RWPE2 (cell line): ENCODE measurements at places on chromosomes 7 and 10.

DNA sequence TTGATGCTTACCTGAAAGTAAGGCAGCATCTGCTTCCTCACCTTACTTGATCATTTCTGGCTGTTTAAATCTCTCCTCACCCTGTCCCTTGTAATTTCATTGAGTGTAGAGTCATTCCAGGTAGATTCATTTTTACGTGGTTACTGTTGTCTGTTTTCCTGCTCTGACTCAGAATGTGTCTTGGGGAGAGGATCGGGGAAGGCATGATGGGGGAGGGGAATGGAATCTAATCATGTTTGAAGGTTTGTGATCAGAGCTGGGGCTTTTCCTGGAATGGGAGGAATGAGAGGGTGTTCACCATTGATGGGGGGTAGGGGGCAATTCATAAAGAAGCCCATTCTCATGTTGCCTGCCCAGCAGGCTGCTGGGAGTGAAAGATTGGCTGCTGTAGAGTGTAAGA, 18.7 kb downstream of the SEC24C start:
- no peak for DNase-seq

GRCh38 chr10:127092916-127093315, 103.5 kb downstream of the INSYN2A start:
- DNase-seq = no peak

GRCh38 chr10:131448171-131448570, 136.7 kb upstream of the TCERG1L start:
- DNase-seq = no peak

- no peak for DNase-seq
These were observed 161.2 kb downstream of the PCLO start for GRCh38 chr7:83001362-83002040.

- no peak for DNase-seq
These were observed 1.7 kb downstream of the SCRN1 start for GRCh38 chr7:29987811-29988317.
